ENCODE measurements at places on chromosomes 3 and 15.

DNA sequence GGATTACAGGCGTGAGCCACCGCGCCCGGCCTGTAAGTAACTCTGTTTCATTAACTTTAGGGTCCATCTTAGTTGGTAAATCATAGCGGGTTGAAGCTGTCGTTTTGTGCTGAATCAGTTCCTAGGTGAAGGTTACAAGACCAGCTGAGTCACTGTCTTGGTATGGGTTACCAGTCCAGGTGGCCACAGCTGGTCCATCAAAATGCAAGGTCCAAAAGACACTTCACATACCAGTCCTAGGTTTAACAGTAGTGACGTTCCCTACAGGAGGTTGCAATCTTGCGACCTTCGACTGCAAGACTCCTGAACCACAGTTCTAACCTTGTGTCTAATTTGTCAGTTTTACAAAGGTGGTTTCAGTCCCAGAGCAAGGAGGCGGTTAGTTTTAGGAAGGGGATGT, 160.1 kb upstream of the ATP10A start:
- DNase-seq = no peak

DNA sequence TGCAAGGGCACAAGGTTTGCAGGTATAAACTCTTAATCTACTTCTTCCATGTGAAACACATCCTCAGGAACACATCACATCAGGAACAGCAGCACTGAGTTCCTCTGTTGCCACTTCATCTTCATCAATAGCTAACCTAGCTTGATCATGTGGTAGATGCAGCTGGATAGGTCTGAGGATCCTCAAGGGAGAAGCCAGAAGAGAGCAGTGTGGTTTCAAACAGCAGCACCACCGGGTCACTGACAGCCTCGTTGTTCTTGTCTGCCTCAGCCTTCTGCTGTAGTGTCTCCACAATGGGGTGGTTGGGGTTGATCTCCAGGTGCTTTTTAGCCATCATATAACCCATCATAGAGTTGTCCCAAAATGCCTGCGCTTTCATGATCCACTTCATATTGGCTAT, 58.8 kb downstream of the ADAM10 start:
- DNase-seq = no peak

GRCh38 chr3:32420126-32421038, 28.7 kb downstream of the CMTM7 start:
- DNase-seq = peak; percentile 43

GRCh38 chr3:11551036-11551435, 92.7 kb downstream of the VGLL4 start:
- DNase-seq = no peak

- DNase-seq = no peak
Observed at GRCh38 chr3:36538136-36538749, 157.9 kb downstream of the STAC start.

DNA sequence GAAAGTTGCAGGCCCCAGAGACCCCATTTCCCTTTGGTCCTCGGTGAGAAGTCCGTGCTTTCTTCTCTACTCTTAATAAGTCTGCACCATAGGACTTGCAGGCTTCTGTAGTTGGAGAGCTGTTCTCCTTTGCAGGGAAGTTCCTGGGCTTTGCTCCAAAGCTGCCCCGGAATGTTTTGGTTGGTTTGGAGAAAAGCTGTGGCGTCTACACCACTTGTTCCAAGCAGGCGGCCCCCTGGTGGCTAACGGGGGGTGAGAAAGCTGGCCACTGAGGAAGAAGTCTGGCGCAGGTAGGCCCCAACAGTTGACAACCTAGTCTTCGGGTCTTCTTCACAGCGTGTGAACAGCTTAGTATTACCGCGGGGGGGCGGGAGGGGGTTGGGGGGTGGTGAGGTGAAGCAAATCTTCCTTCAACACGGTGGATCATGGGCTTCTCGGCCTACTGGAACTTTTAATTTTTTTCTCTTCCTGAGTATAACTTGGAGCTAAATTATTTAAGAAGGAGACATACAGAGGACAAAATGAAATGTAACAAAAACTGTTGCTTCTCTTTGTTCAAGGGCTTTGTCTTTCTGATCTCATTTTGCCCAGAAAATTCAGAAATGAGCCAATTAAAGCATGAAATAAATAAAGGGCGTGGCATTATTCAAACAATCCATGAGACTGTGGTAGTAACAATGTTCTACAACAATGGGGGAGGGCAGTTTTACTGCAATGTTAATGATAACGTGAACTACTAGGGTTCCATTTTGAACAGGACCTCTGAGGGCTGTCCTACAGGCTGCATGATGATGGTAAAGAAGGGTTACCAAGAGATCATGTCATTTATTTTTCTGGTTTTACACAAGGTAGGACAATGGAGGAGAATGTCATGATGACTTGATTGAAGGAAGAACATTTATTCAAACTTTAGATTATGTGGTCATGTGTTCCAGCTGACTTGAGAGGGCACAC, 2.2 kb upstream of the THRB start:
- no peak for DNase-seq

- no peak for DNase-seq
Observed at GRCh38 chr15:66849393-66849745, 147.3 kb downstream of the SMAD6 start.

DNA sequence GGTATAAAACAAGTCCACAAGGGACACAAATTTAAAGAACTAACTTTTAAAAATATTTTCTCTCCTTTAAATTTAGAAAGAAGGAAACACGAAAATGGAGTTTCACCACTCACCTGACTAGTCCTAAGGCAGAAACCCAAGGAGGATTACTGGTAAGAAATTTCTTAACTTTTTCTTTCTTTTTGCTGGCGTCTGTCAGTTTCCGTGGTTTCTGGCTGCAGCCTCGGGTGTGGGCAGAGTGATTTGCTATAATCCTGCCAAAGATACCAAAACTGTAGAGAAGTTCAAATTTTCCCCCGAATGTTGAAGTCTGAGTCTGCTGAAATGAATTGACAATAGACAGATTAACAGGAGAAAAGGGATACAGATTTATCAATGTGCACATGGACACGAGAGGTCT, 843.6 kb upstream of the ALCAM start:
- DNase-seq = no peak

DNA sequence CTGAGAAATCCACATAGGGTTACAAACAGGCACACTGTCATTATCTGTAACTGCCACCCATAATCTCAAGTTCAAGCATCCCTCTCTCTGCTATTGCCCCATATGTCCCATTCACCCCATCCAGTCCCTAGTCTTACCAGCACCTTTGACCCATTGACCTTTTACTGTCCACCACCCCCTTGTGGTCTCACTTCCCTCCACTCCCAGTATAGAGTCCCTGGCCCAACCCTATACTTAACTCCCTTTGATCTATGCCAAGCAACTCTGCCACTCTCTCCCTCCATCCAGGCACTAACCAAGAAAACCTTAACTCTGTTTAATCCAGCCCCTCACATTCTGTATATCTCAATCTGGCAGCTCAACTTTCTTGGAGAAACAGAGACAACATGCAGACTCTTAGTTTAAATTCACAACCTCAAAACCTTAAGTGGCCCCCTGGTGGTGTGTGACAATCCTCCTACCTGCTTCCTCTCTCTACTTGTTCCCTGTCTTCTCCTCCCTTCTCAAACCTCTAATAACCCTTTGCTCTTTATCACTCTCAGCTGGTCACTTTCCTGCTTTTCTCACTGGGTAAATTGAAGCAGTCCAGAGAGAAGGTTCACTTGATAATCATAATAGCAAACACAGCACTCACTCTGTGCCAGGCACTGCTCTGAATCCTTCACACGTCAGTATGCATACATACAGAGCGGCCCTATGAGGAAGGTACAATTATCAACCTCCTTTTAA, 162.7 kb downstream of the STT3B start:
- peak; percentile 20 for DNase-seq

DNA sequence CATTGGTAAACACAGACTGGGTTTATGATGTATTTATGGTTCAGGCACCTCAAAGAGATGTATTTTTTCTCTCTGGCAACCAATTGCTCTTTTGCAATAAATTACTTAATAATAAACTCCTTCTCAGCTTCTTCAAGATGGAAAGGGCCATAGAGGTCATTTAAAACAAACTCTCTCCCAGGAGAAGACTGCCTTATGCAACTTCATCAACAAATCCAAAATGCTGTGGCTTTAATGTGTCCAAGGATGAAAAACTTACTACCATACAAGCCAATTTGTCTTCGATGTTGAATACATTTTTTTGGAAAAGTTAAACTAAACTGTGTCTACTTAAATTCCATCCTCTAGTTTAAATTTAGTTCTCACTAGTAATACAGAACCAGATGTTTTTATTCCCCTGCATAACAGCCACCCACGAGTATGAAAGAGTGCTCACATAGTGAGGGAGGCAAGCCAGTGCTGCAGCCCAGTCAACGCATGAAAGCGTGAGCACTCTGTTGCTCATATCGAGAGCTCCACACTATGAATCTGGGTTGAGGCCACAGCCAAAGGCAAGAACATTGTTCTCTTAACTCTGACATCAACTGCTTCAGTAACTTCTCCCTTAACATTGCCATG, 761.3 kb upstream of the GRM7 start:
- no peak for DNase-seq

DNA sequence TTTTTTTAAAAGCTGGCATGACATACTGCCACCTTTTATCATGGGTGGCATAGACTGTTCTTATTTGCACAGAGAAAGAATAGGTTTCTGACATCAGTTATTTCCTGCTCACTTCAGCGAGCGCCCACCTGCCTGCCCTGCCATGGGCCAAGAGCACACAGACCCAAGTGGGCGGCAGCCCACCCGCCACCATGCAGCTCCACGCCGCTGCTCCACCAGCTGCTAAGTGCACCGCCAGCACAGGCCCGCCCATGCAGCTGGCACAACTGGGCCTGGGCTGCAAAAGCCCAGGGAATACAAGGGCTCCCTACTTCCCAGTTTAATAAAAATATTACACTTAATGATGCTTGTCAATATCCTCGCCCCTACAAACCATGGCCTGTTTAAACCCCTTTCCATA, 15.4 kb downstream of the ZNF148 start:
- no peak for DNase-seq

DNA sequence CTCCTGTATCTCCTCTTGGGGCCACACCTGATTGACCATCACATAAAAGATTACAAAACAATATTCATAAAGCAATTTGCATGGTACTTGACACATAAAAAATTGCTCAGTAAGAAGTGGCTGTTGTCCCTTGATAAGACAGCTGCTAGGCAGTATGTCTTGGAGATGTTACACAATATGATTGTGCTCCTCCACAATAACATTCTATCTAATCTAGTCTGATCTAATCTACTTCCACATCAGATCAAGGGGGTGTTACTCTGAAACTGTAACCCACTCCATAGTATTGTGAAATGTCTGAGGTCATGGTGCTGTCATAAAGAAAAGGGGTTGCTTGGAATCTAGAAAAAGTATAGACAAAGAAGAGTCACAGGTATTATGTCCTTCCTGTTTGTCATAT, 23.4 kb upstream of the AQP9 start:
- no peak for DNase-seq

DNA sequence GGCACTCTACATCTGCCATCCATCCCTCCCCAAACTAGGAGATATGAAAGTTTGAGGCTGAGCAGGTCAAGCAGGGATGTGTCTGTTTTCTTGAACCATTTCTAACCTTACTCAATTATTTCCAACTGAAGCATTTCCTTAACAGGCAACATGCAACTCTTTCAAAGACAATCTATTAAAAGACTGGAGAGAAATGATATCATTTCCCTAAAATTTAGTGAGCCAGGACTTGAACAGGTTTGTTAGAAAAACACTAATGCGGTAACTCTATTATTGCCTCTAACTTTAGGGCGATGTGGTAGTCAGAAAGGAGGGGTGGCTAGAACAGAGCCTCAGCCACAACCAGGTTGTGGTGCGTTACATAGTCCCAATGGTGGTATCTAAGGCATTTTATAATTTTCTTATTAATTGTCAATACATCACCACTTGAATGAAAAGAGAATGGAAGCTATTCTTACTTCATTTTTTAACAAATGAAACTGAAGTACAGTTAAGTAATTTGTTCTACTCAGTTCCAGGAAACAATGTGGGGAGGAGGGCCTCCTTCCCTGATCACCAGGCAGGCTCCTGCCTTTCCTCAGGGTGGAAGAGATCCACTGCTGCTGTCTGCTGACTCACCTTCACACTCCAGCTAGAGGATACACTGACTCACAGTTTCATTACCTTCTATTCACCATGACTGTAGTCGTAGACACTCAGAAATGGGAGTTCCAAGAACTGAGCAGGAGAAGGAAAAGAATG, 22.8 kb downstream of the MYO1E start:
- DNase-seq = peak; percentile 67

GRCh38 chr3:130433306-130433705, 83.7 kb upstream of the COL6A6 start:
- no peak for DNase-seq

GRCh38 chr3:16127249-16127648, 47.2 kb upstream of the GALNT15 start:
- DNase-seq = no peak

DNA sequence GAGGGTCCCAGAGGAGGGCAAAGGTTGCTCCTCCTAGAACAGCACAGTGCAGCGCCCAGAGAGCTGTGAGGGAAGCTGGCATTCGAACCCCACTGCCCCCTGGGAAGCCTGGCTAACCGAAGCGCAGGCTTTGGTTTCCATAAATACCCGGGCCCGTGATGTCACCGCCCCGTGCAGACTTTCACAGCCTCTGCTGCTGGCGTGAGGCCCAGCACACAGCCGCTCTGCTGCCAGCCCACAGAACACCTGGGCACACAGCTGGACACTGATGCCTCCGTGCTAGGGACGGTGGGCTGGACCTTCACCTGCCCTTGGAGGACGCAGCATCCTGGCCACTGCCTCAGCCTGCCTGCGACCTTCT, 1.0 kb downstream of the IQSEC1 start:
- DNase-seq = no peak

DNA sequence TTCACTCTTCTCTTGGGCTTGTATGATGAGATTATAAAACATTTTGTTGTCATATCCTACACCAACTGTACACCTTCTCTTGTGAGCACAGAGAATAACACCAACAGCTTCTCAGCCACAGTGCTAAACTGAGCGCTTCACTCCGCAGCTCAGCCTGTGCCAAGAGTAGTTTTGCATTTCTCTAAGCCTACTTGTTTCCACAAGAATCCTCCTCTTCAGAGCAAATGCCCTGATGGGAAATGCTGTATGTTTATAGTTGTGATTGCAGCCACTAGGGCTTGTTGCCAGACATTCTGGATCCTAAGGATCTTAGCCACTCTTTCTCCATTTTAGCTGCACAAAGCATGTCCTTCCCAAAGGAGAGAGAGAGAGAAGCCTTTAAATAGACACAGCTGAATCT, 138.8 kb upstream of the PLXND1 start:
- DNase-seq = no peak

GRCh38 chr3:76222201-76222600, 436.9 kb upstream of the ZNF717 start:
- DNase-seq = no peak

All from activated CD4-positive, alpha-beta T cell treated with anti-CD3 and anti-CD28 coated beads, Interleukin-2, amount 50 U/mL, for 16 hours (primary cell).